Activated T-helper 1 cell treated with anti-CD3 and anti-CD28 coated beads, Interleukin-2, amount 50 U/mL, for 16 hours (primary cell): ENCODE measurements at places on chromosomes 7 and 10.

DNA sequence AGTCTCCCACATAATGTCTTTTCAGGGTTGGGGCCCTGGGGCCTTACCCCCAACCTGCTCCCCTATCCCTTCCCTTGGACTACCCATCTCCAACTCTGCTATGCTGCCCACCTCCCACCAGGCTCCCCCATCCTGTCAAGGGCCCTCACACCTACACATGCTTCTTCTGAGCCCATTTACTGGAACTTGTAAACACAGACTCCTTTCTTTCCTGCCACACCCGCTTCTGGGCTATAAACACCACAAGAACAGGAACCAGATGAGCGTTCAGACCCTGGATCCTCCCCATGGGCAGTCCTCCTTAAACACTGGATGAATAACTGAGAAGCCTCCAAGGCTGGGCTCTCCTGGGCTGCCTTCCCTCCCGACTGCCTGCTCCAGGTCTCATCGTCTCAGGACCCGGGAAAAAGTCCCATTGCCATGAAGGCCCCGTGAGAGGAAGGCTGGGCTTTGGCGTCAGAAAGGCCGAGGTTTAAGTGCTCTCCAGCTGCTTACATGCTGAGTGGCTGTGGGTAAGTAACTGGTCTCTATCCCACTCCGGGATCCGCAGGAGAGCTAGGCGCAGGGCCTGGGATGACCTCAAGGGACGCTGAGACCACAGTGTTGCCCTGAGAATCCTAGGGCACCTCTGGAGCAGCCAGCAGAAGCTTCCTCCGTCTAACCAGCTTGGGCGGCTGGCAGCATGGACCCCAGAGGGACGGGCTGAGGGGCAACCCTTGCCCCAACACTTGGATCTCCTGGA lies 15.6 kb upstream of the CRHR2 start:
- DNase-seq = no peak

GRCh38 chr10:75283078-75283670 lies 47.4 kb upstream of the COMTD1 start:
- DNase-seq = no peak

GRCh38 chr10:98242823-98243222 lies 25.2 kb downstream of the LOXL4 start:
- DNase-seq = no peak

- DNase-seq = no peak
Observed at GRCh38 chr7:15236952-15237351, 324.9 kb downstream of the AGMO start.

DNA sequence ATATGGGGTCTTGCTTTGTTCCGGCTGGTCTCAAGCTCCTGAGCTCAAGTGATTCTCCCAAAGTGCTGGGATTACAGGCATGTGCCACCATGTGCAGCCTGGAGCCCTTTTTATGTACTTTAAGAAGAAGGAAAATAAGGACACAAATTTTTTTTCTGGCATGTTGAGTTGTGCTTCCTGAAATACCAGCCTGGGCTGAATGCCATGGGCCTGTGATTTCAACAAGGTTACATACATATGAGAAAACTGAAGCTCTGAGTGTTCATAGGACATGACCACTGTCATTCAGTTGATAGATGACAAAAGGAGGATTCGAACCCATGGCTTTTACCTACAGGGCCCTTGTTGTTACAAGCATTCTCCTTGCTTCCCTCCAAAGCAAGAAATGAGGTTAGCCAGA lies 36.1 kb downstream of the ST8SIA6 start:
- DNase-seq = no peak

DNA sequence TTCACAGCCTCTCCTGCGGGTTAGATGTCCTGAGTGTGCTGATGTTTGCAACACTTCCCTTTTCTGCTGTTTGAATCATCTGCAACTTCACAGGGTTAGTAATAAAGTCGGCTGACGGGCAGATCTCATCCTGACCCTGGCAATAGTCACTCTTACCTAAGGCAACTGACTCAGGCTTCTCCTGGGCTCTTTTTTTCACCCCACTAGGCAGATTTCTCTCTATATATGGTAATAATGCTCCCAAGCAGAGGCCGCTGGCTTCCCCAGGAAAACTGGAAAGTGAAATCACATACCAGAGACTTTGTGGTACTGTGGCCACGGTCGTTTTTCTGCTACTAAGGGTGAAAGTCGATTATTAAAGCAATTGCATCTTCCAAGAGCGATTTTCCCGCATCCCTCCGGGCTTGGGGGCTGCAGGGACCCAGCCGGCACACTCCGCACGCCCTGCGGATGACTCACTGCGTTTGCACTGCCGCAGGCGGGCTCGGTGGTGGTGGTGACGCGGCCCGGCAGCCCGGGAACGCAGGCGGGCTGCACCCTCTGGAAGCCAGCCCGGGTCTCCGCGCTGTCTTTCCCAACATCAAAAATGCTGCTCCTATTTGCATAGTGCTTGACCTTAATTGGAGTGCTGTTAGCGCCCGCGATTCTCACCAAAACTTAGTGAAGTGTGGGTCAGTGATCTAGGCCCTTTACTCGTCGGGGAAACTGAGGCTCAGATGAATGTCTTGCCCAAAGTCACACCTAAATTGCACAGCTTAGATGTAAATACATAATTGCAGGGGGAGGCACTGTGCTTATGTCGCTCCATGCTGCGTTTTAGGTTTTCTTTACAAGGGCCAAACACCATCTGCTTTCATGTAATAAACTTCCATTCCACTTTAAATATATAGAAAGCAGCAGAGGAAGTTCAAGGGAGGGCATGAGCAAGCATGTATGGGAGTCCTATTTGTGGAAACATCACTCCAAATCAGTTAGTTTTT lies 47.6 kb upstream of the ITGB1 start:
- no peak for DNase-seq

GRCh38 chr10:11176746-11177145 lies 159.1 kb downstream of the CELF2 start:
- DNase-seq = no peak

DNA sequence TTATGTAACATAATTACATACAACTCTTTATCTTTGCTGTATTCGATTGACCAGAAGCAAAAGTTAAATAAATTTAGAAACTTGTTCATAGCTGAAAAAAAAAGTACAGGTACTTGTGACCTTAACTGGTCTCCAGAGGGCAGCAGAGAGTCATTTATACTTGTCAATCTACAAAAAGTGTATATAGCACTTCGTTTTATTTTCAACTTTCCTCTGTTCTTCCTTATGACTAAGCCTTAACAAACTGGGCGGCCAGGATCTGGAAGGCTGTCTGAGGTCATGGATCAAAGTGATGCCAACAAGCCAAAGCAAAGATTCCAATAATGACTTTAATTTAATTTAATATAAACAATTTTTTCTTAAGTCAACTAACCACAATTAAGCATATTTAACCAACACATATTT lies 29.8 kb downstream of the C10orf67 start:
- DNase-seq = no peak

GRCh38 chr10:87705339-87705738 lies 45.7 kb downstream of the PAPSS2 start:
- DNase-seq = no peak

DNA sequence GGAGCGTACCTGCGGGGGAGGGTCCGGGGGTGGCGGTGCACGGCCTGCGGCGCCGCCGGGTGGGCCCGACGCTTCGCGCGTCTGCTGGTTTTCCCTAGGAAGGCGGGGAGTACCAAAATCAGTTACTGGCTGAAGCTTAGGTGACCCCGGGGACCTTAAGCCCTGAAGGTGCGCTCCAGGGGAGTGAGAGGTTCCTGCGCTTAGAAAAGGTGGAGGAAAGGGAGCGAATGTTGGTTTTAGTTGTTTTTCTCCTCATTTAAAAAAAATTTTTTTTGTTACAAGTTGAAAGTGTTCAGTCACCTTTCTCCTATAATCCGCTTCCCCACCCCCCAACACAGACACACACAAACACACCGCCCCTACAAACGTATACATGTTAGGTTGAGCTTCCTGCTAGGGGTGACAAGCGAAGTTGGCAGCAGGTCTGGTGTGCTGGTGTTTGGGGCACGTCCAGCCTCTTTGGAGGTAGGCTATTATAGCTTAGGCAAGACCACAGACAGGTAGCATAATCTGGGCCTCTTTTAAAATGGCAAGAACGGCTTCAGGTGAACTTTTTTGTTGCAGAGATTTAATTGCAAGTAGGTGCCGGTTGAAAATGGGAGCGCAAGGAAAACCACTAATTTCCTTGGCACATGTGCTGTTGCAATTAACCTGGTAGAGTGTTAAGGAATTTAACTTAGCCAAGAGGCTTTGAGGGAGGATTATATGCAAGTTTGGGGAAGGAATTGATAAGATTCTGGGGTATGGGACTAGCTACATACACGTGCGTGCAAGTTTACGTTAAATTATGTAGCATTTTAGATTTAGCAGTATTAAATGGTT lies 945 bp downstream of the ADD3 start:
- DNase-seq = no peak

GRCh38 chr7:155360495-155361345 lies 63.0 kb downstream of the INSIG1 start:
- no peak for DNase-seq

- DNase-seq = no peak
Observed at GRCh38 chr10:10662716-10663408, 354.8 kb upstream of the CELF2 start.

DNA sequence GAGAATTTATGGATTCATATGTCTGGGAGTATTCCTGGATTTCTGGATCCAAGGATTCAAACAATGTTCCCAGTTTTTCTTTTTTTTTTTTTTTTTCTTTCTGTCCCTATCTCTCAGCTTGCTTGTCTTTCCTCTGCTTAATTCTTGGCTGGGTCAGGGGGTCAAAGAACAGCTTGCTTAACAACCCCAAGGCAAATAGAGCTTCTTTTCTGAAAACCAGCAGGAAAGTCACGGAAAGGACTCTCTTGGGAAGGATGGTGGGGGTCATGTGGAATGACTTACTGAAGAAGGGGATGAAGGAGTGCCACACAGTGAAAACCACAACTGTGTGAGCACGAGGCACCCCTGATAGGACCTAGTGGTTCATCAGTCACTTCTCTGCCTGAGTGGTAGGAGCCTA lies 36.1 kb downstream of the GRK5 start:
- DNase-seq = no peak

DNA sequence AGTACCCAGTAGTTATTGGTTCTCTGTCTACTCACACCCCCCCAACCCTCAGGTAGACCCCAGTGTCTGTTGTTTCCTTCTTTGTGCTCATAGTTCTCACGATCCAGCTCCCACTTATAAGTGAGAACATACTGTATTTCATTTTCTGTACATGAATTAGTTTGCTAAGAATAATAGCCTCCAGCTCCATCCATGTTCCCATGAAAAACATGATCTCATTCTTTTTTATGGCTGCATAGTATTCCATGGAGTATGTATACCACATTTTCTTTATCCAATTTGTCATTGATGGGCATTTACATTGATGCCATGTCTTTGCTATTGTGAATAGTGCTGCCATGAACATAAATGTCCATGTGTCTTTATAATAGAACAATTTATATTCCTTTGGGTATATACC lies 2.6 kb upstream of the FRMPD2 start:
- DNase-seq = no peak

- no peak for DNase-seq
Observed at GRCh38 chr7:69256634-69257081, 341.6 kb upstream of the AUTS2 start.

- DNase-seq = no peak
Observed at GRCh38 chr10:126331101-126331500, 57.2 kb downstream of the ADAM12 start.

GRCh38 chr10:98240524-98240923 lies 27.5 kb downstream of the LOXL4 start:
- no peak for DNase-seq

- DNase-seq = no peak
Observed at GRCh38 chr7:959271-959670, 4.8 kb upstream of the ADAP1 start.
